Neuronal stem cell (in vitro differentiated cells): ENCODE measurements at places on chromosomes 12 and 14.

DNA sequence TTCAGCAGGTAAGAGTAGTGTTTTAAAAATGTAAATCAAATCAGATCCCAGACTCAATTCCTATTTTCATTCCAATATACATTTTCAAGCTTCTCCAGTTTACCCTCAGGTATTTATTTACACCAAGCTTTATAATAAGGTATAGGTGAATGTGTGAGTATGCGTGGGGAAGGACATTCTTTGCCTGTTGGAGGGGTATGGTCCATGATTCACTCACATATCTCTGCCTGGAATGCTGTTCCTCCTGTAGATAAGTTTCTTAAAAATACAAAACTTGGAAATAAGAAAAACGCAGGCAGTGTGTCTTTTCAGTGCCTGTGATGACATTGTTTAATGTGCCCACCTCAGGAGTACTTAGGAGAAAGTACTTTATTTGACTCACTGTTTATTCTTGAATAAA lies 118.6 kb downstream of the CCDC91 start:
- DNase-seq, result no peak

DNA sequence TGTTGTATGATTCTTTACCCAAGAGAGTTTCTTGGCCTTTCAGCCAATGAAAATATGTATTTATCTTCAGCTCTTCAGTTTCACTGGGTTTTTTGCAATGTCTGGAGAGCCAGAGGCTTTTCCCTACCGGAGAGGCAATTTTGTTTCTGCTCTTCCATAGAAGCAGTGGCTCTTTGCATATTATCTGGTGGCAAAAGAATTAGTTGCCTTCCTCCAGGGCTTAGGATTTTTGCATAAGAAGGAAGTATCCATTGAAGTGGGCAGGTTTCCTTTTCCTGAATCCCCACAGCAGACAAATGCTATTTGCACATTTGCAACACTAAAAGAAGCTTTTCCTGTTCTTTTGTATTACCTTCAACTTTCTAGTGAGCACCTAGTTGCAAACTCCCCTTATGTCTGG lies 75.2 kb downstream of the NTS start:
- DNase-seq, result no peak

DNA sequence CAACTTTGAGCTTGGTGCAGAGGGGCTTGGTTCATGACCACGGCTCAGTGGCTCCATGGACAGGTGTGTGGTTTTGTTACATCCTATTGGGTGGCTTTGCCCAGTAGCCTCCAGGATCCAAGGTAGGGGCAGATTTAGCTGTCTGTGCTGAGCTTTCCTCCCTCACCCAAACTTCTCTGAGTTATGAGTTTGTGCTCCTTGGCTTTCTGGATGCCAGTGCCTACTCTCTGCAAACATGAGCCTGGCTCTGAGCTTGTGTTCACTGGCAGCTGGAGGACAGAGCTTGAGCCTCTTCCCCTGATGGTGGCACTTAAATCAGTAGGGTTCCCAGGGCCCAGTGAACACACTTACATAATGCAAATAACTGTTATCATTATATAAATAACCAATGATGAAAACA lies 45.3 kb upstream of the HECTD1 start:
- DNase-seq, result no peak

DNA sequence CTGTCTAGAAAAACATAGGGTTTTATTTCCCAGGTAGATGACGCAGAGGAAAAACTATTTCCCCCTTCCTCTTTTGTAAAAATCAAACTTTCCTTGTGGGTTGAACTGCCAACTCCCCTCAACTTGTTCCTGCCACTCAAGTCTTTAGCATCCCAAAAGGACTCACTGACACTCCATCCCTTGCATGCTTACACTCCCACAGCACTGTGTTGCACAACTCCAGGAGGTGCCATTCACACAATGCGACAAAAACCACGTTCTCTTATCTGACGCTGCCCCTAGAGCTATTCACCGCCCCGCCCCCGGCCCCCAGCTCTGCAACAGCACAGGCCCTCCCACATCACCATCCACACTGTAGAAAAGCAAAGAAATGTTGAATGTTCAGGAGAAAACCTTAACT lies 16.9 kb upstream of the STON2 start:
- no peak for DNase-seq

DNA sequence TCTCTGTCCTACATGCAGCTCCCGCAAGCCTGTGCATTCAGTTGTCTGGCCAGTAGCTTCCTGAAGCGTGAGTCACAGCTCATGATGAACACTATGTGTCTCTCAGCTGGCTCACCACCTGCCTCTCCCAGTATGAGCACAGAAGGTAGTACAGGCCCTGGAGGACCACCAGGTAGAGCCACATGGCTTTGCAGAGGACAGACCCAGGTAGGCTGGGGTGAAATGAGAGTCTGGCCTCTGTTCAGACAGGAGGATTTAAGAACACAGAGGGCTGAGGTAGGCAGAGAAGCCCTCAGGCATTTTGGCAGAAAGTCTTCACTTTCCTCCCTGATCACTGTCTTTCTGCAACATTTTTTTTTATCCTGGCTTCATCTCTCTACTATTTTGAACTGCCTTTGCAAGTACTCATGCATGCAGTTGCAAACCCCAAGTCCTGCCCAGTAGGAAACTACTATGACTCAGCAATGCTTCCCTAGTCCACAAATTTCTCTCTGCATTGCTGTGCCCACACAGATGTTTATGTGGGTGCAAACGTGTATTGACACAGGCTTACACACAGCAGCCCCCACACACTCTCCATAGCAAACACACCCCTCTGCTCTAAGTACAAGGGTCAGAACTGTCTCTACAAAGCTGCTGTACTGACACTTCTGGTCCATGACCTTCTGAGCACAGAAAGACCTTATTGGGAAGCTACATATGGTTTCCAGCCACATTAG lies 7.2 kb upstream of the SDR9C7 start:
- no peak for DNase-seq

GRCh38 chr14:39243831-39244230 lies 10.1 kb downstream of the MIA2 start:
- no peak for DNase-seq

DNA sequence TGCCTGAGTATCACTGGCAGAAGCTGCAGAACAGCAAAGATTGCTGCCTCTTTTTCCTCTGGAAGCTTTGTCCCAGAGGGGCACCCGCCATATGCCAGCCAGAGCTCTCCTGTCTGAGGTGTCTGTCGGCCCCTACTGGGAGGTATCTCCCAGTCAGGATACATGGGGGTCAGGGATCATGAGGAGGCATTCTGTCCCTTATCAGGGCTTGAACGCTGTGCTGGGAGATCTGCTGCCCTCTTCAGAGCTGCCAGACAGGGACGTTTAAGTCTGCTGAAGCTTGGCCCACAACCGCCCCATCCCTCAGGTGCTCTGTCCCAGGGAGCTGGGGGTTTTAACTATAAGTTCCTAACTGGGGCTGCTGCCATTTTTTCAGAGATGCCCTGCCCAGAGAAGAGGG lies 20.3 kb downstream of the CLEC2B start:
- DNase-seq, result no peak
